ENCODE measurements at places on chromosomes 6 and 20.

GRCh38 chr6:139172567-139172966 is 37.7 kb downstream of the HECA start:
- H3K27me3 ChIP-seq, result no peaks in the 10 kb centered on the region
- no peak for DNase-seq
- no peak overlapping the region for H3K27ac ChIP-seq
- H3K4me3 ChIP-seq, result no peak overlapping the region
- peaks cover 38% of the 10 kb centered on the region for H3K36me3 ChIP-seq
- no peaks in the 10 kb centered on the region for H3K4me1 ChIP-seq

DNA sequence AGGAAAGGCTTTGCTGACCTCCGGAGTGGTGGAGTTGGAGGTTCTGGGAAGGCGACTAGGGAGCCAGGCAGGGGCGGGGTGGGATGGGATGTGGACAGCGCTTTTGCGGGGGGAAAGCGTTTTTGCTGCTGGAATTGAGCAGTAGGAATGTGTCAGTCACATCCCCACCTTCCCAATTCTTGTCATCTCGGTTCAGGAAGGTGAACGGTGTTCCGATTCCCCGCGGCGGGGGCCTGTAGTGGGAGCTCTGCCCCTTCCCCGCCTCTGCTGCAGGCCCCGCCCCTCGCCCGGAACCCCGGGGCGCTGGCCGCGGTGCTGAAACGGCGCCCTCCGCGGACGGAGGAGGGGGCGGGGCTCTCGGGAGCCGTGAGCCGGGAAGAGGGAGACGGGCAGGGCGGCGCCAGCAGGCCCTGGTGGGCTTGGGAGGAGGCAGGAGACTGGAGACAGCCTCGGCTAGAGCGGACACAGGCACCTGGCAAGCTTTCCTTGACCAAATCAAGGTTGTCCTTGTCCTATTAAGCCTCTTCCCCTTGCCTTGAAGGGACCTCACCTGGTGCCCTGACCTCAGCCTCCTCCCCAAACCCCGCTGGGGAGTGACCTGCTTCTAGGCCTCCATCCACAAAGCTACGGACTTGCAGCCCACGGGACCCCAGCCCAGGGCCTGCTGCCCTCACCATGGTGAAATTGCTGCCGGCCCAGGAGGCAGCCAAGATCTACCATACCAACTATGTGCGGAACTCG is at the start of gene LHFPL5:
LHFPL5 (plus strand) TSS at position 357 of the 741 bp plus-strand sequence; CDS start at position 676, 319 bp downstream.
- DNase-seq, result no peak
- no peaks in the 10 kb centered on the region for H3K36me3 ChIP-seq
- H3K4me1 ChIP-seq, result peaks cover 5% of the 10 kb centered on the region
- no peak within 1 kb of the TSS for H3K27ac ChIP-seq
- H3K27me3 ChIP-seq, result peaks cover 26% of the 10 kb centered on the region
- H3K4me3 ChIP-seq, result no peak within 1 kb of the TSS

- no peaks in the 10 kb centered on the region for H3K36me3 ChIP-seq
- H3K27me3 ChIP-seq, result no peaks in the 10 kb centered on the region
- DNase-seq, result no peak
- no peaks in the 10 kb centered on the region for H3K4me1 ChIP-seq
- no peak overlapping the region for H3K4me3 ChIP-seq
Measured at GRCh38 chr6:52976149-52976548, 18.9 kb downstream of the GSTA4 start.

- DNase-seq, result no peak
- no peaks in the 10 kb centered on the region for H3K4me1 ChIP-seq
- no peaks in the 10 kb centered on the region for H3K36me3 ChIP-seq
- no peak overlapping the region for H3K27ac ChIP-seq
- H3K27me3 ChIP-seq, result no peaks in the 10 kb centered on the region
Measured at GRCh38 chr6:91788501-91788900, 1201.6 kb upstream of the MAP3K7 start.

- H3K36me3 ChIP-seq, result no peaks in the 10 kb centered on the region
- peaks cover 4% of the 10 kb centered on the region for H3K4me1 ChIP-seq
- no peak overlapping the region for H3K27ac ChIP-seq
- no peak overlapping the region for H3K4me3 ChIP-seq
Measured at GRCh38 chr6:139743664-139744437, 369.4 kb upstream of the CITED2 start.

DNA sequence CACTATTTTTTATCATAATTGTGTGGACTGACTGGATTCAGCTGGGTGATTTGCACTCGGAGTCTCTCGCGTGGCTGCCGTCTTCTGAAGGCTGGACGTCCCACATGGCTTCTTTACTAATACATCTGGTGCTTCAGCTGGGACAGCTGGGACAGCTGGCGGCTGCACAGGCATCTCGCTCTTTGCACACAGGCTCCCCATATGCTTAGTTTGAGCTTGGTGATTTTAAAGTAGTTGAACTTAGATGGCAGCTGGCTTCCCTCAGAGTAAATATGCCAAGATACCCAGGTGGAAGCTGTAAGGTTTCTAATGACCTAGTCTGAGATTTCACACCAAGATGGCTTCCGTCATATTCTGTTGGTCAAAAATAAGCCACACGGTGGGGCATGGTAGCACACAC is 38.7 kb upstream of the PPP1R3G start:
- H3K4me3 ChIP-seq, result no peak overlapping the region
- H3K36me3 ChIP-seq, result no peaks in the 10 kb centered on the region
- no peaks in the 10 kb centered on the region for H3K4me1 ChIP-seq

DNA sequence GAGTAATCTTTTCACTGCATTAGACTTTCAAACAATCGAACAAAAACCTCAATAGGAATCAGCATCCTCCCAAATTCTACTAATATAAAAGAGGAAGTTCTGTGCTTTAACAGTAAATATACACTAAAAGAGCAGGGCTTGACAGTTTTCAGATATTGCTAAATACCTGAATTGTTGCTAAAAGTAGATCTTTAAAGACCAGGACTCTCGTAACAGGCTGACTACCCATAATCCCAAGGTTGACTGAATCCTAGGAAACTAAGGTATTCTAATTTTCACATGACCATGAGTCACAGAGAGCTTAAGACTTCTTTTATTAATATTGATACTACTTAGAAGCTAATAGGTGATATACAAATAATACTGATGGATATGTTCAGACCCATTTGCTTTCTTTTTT is 10.1 kb downstream of the CD164 start:
- no peak for DNase-seq
- H3K27ac ChIP-seq, result no peak overlapping the region
- H3K4me3 ChIP-seq, result no peak overlapping the region
- H3K4me1 ChIP-seq, result peaks cover 17% of the 10 kb centered on the region

DNA sequence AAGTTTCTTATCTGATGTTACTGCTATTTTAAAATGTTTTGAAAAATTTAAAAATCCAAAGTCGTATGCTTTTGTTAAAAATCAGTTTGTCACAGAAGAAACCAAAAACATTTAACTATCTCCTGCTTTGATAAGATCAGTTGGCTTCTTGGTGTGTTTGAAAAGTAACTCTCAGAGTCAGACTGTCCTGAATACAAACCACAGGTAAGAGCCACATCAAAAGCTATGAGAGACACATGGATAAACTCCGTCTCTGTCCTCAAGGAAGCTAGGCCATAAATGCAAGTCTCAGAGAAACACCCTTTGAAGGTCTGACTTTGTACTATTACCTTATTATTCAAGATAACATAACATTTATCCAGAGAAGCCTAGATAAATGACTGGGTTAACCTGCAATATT is 7.7 kb downstream of the HBS1L start:
- no peak overlapping the region for H3K4me3 ChIP-seq
- H3K27ac ChIP-seq, result no peak overlapping the region
- H3K4me1 ChIP-seq, result no peaks in the 10 kb centered on the region
- H3K27me3 ChIP-seq, result no peaks in the 10 kb centered on the region
- H3K36me3 ChIP-seq, result peaks cover 16% of the 10 kb centered on the region

- H3K4me3 ChIP-seq, result no peak overlapping the region
- H3K36me3 ChIP-seq, result peaks cover 1% of the 10 kb centered on the region
- peaks cover 3% of the 10 kb centered on the region for H3K27me3 ChIP-seq
- H3K27ac ChIP-seq, result no peak overlapping the region
- DNase-seq, result peak; percentile 10
Measured at GRCh38 chr20:50967586-50967985, 9.0 kb downstream of the MOCS3 start.

DNA sequence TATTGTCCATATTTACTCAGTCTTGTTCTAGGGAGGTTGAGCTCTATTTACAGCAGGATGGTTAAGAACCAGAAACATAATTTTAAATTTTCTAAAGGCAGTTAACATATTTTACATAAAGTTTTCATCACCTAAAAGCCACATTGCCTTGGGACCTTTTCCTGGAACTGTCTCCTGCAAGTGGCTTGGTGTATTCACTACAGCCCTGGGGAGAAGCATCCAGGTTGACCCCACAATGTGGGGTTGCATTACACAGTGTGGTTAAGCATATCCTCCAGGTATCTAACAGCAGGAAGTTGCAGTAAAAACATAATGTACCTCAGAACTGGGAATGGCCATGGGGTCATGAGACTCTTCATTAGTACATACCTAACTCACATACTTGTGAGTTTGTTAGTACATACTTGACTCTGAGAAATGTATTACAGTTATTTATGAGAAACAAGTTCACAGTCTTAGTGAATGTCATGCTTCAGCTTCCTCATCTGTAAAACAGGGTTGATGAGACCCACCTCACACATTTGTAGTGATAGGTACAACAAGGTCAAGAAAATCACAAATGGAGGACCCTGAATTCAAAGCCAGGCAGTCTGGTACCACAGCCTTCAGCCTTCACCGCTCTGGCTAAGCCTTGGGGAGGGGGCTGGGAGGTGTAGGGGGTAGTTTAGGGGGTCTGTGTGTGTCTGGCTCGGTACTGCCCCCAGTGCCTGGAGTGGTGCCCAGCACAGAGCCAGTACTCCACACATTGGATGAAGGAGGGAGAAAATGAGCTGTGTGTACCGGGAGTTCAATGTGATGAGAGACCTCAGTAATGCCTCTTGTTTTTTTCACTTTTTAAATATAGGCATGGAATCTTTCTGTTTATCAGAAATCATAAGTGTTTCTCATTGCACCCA is 52.9 kb downstream of the KAT14 start:
- H3K4me3 ChIP-seq, result no peak overlapping the region
- DNase-seq, result no peak
- H3K36me3 ChIP-seq, result peaks cover 22% of the 10 kb centered on the region

DNA sequence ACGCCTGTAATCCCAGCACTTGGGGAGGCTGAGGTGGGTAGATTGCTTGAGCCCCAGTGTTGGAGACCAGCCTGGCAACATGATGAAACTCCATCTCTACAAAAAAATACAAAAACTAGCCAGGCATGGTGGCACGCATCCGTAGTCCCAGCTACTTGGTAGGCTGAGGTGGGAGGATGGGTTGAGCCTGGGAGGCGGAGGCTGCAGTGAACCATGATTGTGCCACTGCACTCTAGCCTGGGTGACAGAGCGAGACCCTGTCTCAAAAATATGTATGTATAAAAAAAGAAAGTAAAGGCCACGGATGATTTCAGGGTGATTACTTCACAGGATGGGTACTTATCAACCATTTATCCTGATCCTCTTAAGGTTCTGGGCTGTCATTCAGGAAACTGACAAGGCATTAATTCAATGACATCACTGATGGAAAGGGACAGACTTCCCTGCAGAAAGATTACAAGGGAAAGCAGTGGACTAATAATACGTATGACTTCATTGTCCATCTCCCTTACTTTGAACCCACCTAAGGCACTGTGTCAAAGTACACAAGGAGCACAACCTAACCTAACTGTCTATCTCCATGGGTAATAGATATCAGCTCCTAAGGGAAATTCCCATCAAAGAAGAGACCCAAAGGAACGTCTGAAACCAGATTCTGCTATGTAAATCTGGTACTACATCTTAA is 61.2 kb downstream of the ZMYND8 start:
- peaks cover 73% of the 10 kb centered on the region for H3K36me3 ChIP-seq
- no peak overlapping the region for H3K4me3 ChIP-seq
- no peak overlapping the region for H3K27ac ChIP-seq
- no peaks in the 10 kb centered on the region for H3K4me1 ChIP-seq
- no peaks in the 10 kb centered on the region for H3K27me3 ChIP-seq

DNA sequence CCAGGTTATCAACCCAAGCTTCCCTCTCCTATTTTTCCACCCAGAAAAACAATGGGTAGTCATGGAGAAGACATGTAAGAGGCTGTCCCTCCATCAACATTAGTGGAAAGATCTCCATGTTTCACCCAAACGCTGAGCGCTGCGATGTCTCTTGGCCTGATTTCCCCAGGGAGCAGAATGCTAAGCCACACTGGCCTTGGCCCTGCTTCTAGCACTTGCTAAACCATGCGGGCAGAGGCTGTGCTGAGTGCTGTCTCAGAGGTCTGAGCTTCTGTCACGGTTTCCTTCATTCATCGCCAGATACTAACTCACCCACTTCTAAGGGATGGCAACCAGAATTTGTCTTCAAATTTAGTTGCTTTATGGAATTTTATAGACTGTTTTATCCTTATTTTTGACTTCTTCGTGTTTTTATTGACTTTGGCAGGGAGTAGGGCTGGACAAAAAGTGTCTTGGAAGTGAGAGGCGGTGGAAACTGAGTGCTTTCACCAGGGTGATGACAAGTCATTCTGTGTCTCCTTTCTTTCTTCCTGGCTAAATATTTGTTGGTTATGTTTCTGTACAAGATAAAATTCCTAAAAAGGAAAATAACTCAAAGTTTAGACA is 181.4 kb upstream of the UST start:
- peak; percentile 56 for DNase-seq
- no peaks in the 10 kb centered on the region for H3K27me3 ChIP-seq
- H3K27ac ChIP-seq, result no peak overlapping the region

DNA sequence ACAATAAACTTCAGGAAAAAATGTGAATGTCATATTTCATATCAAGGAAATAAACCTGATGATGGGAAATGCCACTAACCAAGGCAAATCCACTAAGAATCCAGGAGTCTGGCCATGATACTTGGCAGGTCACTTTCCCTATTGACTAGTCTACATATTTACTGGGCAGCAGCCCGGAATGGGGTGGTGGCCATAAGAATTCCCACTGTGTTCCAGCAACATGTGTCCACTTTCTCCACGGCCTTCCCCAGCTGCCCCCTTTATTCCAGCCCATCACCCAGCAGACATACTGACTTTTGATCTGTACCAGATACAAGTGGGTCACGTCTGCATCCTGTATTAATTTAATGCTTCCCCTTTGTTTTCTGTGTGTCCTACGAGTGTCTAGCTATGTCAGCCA is 234.5 kb upstream of the PRDM1 start:
- no peaks in the 10 kb centered on the region for H3K27me3 ChIP-seq
- no peak overlapping the region for H3K4me3 ChIP-seq
- no peaks in the 10 kb centered on the region for H3K4me1 ChIP-seq

DNA sequence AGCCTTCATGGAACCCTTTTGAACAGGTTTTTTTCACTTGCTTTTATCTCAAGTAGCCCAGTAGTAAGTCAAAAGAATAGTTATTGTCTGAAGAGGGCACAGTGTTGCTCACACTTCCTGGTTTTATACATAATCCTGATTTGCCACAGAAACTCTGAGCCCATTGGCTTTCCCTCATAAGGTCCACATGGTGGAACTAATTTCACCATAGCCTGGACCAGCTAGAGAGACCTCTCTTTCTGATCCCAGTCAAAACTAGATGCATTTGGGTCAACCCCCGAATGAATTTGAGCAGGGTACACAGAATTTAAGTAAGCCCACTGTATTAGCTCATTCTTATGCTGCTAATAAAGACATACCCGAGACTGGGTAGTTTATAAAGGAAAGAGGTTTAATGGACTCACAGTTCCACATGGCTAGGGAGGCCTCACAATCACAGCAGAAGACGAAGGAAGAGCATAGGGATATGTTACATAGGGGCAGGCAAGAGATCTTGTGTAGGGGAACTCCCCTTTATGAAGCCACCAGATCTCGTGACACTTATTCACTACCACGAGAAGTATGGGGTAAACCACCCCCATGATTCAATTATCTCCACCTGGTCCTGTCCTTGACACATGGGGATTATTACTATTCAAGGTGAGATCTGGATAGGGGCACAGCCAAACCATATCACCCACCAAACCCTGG is 6.2 kb downstream of the RWDD2A start:
- no peak for DNase-seq
- peaks cover 16% of the 10 kb centered on the region for H3K36me3 ChIP-seq
- no peak overlapping the region for H3K4me3 ChIP-seq
- peaks cover 5% of the 10 kb centered on the region for H3K4me1 ChIP-seq
- no peaks in the 10 kb centered on the region for H3K27me3 ChIP-seq

Data from suprapubic skin (tissue), 4 donors.